ENCODE measurements at places on chromosomes 7 and 10.

- DNase-seq = peak; percentile 36
Measured at GRCh38 chr10:89645742-89646172, 715 bp upstream of the PANK1 start.

GRCh38 chr10:1432161-1432560 lies 305.2 kb downstream of the ADARB2 start:
- peak; percentile 51 for DNase-seq

DNA sequence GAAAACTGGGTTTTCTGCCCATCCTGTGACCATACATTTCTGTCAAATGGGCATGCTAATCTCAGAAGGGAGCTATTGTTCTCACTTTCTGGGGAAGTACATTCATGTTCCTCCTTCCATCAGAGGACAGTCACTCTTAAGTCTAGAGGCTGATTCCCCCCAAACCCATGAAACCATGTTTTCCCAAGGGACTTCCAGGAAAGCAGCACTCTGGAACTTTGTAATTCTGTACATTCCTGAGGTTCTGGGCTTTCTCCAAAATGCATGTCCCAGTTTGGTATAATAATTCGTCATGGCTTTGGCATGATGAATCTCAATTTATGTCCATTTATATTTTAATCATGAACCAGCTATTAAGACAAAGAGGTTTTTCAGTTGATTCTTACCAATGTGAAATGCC lies 688.1 kb downstream of the LRMDA start:
- DNase-seq = no peak

GRCh38 chr7:149145031-149145845 lies 2.0 kb upstream of the ZNF398 start:
- DNase-seq = no peak

- DNase-seq = no peak
Measured at GRCh38 chr10:74898201-74898976, 72.0 kb downstream of the KAT6B start.

GRCh38 chr10:64112701-64113355 lies 591.6 kb downstream of the REEP3 start:
- DNase-seq = no peak

DNA sequence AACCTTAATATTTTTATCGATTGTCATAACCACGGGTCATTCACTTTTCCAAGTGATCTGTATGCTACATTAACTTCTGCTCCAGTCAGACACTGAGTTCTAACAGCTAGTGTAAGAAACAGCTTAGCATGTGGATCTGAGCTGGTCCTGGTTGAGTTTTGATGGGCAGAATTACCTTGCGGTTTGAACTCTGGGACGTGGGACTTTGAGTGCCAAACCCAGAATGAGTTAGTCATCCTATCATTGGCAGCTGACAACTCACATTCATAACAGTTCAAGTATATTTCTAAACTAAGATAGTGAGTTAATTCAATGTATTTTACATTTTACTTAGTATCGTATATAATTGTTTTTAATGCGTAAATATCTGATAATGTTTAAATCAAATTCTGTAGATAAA lies 43.2 kb downstream of the C7orf33 start:
- no peak for DNase-seq

GRCh38 chr10:77548157-77548556 lies 89.5 kb downstream of the KCNMA1 start:
- no peak for DNase-seq

- no peak for DNase-seq
Measured at GRCh38 chr7:83808982-83809381, 160.0 kb upstream of the SEMA3E start.

- no peak for DNase-seq
Measured at GRCh38 chr10:34465678-34466077, 349.4 kb downstream of the PARD3 start.

GRCh38 chr10:93206652-93207051 lies 133.0 kb downstream of the CYP26A1 start:
- DNase-seq = no peak

DNA sequence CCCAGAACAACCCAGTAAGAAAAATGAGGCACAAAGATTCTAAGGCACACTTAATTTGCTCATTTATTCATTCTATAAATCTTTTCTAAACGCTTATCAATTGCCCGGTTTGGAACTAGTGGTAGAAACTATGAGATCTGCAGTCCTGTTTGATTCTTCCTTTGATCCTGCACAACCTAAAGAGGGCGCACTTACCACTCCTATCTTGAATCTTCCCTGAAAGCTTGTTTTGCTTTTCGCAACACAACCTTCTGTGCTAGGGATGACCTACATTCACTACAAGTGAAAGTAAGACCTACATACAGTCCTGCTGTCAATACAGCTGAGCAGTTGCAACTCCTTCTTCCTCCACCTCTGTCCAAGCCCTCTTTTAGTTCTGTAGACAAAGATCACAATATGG lies 12.6 kb upstream of the ARL4A start:
- peak; percentile 46 for DNase-seq

DNA sequence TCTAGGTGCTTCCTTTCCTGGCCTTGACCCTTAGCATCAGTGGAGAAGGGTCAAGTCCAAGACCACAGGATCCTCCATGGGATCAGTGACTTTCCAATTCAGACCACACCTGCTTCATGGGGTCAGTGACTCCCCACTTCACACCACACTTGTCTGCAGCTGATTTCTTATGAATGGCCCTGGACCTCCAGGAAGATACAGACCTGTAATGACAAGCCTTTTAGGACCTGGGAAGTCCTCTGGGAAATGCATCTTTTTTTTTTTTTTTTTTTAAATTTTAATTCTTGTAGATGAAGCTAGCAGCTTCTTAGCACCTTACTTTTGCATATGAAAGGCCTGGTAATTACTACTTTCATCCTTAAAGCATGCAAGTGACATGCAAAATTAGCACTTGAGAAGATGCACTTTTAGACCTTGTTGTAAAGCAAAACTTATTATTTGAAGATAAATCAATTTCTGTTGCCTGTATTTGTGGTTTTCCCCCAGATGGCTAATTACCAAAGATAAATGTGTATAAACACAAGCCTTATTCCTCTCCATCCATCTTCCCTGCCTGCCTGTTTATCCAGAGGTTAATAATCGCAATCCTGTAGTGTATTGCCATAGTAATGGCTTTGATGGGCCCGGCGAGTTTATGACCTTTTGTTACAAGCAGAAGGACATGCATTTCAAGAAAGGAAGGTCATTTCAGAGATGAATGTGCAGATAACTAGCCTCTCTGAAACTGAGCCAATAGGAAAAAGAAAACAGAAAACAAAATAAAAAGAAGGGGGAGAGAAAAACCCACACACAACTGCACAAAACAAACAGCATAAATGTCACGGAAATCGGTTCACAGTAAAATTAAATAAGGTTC lies 1018.7 kb downstream of the TYW1 start:
- DNase-seq = no peak

DNA sequence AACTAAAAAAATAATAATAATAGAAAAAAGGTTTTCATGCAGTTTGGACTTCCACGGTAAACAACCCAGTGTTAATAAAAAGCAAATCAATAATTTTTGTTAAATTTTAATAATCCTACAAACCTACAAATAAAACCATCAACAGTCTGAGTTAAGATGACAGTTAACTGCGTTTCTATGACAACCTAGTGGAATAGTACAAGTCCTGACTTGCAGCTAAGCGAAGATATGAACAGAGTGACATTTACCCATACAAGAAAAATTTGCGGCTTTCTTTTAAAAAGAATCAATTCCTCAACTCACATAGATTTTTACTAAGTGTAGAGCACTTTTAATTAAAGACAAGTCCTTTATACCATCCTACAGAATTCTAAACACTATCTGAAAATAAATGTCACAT lies 35.6 kb downstream of the VPS41 start:
- no peak for DNase-seq

DNA sequence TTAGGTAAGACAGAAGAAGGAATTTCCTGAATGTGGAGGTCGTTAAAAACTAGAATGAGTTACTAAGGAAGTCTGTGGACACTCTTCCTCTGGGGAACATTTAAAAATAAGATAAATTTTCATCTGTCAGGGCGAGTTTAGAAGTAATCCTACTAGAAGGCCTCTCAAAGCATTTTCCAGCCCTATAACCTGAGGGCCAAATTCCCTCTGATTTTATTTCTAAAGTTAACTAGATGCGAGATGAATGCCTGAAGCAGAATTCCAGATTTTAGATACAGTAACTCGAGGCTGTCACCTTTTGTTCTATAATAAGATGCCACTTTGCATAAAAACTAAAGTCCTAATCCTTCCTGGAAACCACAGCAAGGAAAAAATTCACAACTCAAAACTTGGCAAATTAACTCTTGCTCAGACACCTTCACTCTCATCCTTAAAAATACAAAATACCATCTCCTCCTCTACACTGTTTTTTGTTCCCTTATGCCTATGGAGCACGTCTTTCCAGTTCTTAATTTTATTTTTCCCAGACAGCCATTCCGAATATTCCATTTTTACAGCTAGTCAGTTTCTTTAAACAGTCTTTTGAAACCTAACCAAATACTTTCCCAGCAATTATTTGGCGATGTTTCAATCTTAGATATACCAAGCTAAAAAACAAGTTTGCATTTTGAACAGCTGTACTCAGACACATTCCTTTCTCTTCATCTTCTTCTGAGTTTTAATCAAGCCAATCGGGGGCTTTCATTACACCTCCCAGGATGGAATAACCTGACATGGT lies 420.7 kb upstream of the NFE2L3 start:
- DNase-seq = no peak

- DNase-seq = no peak
Measured at GRCh38 chr10:71251319-71251718, 38.9 kb downstream of the UNC5B start.

DNA sequence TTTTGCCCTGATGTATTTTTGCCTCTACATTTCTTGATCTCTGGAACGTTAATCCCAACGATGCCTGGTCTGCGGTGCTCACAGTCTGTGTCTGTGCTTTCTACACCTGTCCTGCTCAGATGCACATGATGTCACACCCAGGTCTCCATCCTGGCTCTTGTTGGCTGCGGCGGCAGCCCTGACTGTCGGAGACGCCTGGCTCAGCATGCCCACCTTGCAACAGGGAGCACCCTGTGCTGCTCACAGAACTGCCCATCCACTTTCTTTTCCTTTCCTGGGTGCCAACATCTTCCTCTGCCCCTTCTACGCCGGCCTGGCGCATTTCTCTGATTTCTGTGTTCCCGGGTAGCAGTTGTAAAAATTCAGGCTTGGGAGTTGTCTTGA lies 106.2 kb downstream of the CUX1 start:
- DNase-seq = no peak

DNA sequence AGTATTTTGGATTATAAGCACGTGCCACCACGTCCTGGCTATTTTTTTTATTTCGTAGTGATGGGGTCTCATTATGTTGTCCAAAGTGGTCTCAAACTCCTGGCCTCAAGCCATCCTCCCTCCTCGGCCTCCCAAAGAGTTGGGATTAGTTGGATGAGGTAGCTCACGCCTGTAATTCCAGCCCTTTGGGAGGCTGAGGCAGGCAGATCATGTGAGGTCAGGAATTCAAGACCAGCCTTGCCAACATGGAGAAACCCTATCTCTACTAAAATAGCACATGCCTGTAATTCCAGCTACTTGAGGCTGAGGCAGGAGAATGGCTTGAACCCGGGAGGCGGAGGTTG lies 21.8 kb upstream of the YWHAG start:
- no peak for DNase-seq

- DNase-seq = no peak
Measured at GRCh38 chr10:97928897-97929296, 79.3 kb downstream of the GOLGA7B start.

- no peak for DNase-seq
Measured at GRCh38 chr10:682931-683447, 6.5 kb downstream of the DIP2C start.

DNA sequence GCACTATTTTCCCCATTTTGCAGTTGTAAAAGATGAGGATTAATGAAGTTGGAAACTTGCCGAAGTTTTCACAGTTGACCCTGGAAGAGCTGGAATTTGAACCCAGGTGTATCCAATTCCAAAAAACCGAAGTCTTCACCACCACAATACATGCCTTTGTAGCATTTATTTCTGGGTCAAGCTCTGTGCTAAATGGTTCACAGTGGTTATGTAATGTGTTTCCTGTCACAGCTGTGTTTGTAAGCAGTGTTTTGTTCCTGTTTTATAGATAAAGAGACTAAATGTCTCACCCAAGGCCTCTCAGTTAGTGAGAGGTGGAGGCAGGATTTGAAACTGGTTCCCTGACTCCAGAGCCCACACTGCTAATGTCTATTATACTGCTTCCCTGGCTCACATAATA lies 17.6 kb downstream of the SFTPA2 start:
- DNase-seq = no peak

- DNase-seq = peak; percentile 11
Measured at GRCh38 chr10:37856881-37857286, 526 bp downstream of the ZNF248 start.

DNA sequence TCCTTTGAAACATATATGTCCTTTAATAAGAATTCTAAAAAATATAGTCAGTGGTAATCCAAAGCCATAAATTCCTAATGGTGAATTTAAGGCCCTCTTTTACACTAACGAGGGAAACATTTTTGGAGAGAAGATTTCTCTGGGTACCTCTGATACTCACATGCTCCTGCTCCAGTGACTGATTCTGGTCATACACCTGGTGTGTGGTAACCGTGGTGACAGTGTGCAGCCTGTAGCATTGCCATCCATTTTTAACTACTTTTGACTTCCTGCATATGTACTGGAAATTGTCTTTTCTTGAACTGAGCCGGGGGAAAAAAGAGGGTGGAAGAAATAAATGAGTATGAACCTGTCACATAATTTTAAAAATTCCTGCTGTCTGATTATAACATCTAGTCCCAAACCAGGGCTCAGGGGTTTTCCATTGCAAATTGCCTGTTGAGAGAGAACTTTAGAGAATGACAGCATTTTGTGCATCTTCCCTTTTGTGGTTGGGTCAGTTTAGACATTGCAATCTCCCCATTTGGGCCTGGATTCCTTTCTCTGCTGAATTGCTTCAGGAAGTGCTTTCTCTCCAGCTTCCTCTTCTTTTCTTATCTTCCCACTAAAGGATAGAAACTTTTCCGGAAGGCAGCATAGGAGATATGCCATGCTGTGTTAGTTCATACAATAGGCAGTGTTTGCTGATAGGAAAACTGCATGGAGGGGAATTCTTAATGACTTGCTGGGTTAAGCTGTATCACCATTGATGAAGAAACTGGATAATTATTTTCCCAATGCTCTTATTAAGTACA lies 125.5 kb downstream of the GRM3 start:
- no peak for DNase-seq

- no peak for DNase-seq
Measured at GRCh38 chr7:89332026-89332425, 536.5 kb upstream of the TEX47 start.

Data from body of pancreas (tissue), 4 donors.